ENCODE measurements at places on chromosomes 1 and 21. TPM values are rescaled to one million over a fixed set of nuclear protein-coding genes. Genes with fewer than 3 reads are reported as not detected.

Gene CADM3
- not detected for total RNA-seq

Gene KLHDC8A
- total RNA-seq: not detected

Gene DMBX1
- total RNA-seq: not detected

Gene UQCRHL
- total RNA-seq: 1.9 TPM

Gene PAQR6
- total RNA-seq: 0.43 TPM

Gene IGSF9
- not detected for total RNA-seq

Gene TTC3
- total RNA-seq: 270 TPM

Gene KRTAP7-1
- total RNA-seq: not detected

Gene SLAMF6
- total RNA-seq: not detected

Gene SLC25A44
- 18.6 TPM for total RNA-seq

Gene LCE1E
- total RNA-seq: not detected

Gene IL6R
- 11.6 TPM for total RNA-seq

Gene SYT14
- total RNA-seq: 3.9 TPM

Gene RGS4
- 78.0 TPM for total RNA-seq

Gene NPHS2
- not detected for total RNA-seq

Gene RERE
- 51.4 TPM for total RNA-seq

Gene AIM2
- total RNA-seq: 0.32 TPM

Gene NBPF1
- 60.9 TPM for total RNA-seq

Gene DEPDC1
- 12.6 TPM for total RNA-seq

Gene PYCR2
- total RNA-seq: 36.7 TPM

Gene SH3D21
- total RNA-seq: 3.9 TPM

Gene FAM43B
- total RNA-seq: under 0.01 TPM

Gene PDZK1
- total RNA-seq: under 0.01 TPM

Gene OTUD3
- 13.4 TPM for total RNA-seq

Gene BRDT
- 0.97 TPM for total RNA-seq

Gene FASLG
- total RNA-seq: not detected

Gene SNX7
- total RNA-seq: 51.2 TPM

Gene PPFIA4
- 4.3 TPM for total RNA-seq

Gene CCDC30
- total RNA-seq: 0.97 TPM

Gene ARTN
- total RNA-seq: not detected

Gene CDA
- total RNA-seq: 1.9 TPM

Gene SH2D2A
- not detected for total RNA-seq

Gene KLHDC7A
- total RNA-seq: not detected

Gene CLEC20A
- not detected for total RNA-seq

Gene VSIG8
- not detected for total RNA-seq

Gene ADCY10
- total RNA-seq: not detected

Gene RGS8
- total RNA-seq: not detected

Gene C1orf94
- total RNA-seq: not detected

Measured in fibroblast of villous mesenchyme (primary cell).